Stimulated activated CD4-positive, alpha-beta T cell treated with anti-CD3 and anti-CD28 coated beads, Interleukin-1b, Interleukin-23, amount 100 ng/mL, for 1 hour (primary cell): ENCODE measurements at places on chromosomes 1 and 21.

DNA sequence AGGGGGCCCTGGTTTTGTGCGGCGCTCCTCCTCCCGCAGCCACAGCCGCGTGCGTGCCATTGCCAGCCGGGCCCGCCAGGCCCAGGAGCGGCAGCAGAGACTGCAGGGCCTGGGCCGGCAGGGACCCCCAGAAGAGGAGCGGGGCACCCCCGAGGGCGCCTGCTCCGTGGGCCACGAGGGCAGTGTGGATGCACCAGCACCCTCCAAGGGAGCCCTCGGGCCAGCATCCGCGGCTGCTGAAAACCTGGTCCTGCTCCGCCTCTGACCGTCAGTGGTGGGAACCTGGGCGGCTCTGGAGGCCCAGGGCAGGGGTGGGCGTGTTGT is 21.5 kb downstream of the PANK4 start:
- no peak for DNase-seq

GRCh38 chr1:44696789-44697345 is 22.4 kb downstream of the ARMH1 start:
- no peak for DNase-seq

DNA sequence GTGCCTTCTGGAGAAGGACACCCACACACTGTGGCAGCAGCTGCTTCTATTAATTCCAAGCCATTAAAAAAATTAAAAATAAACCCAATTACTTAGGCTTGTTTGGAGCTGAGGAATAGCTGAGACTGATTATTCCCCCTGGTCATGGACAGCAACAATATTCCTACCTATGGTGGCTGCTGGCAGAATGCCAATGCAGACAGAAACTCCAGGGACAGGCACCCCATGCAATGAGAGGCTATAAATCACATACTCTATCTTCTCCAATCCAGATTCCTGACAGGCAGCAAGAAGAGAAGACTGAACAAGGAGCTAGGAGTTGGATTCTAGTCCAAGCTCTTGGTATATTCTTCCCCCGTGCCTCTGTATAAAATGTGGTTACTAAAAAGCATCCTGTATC is 275.4 kb upstream of the BEND5 start:
- no peak for DNase-seq

DNA sequence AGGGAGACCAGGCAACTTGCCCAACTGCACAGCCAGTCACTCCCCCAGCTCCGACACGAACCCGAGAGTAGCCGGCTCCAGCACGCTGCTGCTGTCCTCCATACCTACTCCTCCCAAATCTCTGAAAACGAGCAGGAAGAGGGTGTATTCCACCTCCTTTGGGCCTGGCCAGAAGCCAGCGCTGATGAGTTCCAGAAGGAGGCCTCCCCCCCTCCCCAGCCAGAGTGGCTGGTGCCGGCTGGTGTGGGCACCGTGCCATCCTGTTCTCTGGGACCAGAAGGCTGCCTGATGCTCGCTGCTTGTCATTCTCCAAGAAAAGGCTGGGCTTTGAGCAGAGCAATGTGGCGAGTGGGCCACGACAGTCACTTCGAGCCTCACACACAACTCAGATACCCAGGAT is 22.2 kb downstream of the KCNN3 start:
- DNase-seq: no peak

DNA sequence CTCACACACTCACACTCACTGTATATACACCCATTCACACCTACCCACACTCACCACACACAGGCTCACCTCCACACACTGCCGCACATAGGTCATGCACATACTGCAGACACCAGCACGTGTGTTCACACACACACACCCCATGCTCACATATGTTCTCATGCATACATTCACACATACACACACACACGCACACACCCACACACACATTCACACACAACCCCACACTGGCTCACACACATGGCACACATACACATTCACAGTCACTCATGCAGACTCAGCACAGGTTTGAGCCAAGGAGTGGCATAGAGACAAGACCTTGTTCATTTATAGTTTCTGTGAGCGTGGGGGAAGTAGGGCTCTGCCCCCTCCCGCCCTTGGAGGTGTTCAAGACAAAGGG is 41.1 kb upstream of the SLC30A1 start:
- no peak for DNase-seq

DNA sequence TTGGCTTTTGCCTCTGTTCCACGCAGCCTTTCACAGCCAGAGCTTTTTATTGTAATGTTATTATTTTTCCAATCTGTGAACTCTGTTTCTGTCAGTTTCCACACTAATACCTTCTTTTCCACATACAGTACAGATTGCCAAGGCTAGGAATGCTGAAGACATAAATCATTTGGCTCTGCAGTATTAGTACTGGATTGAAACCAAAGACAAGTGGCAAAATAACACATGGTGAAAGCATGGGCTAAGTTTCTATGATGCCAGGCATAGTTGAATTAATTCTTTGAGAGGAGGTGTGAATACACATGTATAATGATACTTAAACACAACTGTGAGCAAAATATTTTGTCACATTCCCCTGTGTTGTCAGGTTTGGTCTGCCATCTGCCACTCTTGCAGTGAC is 73.5 kb downstream of the TMEM200B start:
- no peak for DNase-seq

GRCh38 chr1:204712708-204713430 is 27.3 kb upstream of the LRRN2 start:
- no peak for DNase-seq

- DNase-seq: no peak
Measured at GRCh38 chr1:217524787-217525520, 105.9 kb downstream of the GPATCH2 start.

DNA sequence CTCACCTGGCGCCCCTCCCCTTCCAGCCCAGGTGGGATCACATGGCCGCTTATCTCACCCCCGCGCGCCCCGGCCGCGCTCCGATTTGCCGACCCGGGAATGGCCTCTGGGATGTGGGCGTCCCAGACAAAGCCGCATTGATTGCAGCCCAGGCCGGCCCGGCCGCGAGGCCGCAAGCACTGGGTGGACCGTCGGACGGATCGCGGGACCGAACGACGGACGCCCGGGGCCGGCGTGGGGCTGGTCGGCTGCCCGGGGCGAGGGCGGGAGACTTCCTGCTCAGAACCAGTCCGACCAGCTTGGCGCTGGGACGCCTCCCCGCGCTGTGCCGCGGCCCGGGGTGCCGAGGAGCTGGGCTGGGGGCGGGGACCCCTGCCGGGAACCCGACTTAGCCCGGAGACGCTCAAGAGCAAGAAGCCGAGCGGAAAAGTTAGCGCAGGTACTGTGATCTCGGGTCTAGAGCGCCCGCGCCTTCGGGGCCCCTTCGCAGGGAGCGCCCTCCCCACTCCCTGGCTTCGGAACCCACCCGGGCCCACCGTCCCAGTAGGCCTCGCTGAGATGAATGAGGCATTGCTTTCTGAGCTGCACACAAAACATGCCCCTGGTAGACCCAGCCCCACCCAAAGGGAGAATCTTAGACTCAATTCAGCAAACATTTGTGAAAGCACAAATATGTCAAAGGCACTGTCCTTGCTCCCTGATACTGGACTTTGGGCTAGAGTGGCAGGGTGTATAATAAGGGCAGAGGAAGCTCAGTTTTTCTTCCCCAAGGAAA is 415 bp upstream of the LAD1 start:
- DNase-seq: no peak

DNA sequence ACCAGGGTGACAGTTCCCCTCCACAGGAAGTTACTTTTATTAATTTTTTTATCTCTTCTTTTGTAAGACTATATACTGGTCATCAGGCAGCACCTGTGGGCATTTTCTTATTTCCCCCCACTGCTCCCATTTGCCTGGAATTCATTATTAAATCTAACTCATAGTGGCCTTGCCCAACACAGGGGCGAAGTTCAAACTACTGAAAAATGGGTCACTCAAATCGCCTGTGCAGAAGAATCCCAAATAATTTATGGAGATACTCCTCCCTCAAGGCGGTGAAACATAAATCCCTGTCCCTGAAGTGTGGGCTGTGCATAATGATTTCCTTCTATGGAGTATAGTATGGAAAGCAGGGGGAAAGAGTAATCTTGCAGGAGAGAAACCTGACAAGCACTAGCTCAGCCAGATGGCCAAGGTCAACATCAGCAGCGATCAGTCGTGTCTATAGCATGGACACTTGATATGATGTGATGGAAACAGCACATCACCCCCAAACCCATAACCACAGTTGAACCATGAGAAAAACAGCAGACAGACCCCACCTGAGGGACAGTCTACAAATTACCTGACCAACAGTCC is 7.9 kb downstream of the CAMK2N1 start:
- no peak for DNase-seq

- no peak for DNase-seq
Measured at GRCh38 chr1:89877756-89878155, 56.9 kb downstream of the LRRC8D start.

- no peak for DNase-seq
Measured at GRCh38 chr1:222754366-222755139, 17.6 kb downstream of the FAM177B start.
